ENCODE measurements at places on chromosomes 7 and 10.

DNA sequence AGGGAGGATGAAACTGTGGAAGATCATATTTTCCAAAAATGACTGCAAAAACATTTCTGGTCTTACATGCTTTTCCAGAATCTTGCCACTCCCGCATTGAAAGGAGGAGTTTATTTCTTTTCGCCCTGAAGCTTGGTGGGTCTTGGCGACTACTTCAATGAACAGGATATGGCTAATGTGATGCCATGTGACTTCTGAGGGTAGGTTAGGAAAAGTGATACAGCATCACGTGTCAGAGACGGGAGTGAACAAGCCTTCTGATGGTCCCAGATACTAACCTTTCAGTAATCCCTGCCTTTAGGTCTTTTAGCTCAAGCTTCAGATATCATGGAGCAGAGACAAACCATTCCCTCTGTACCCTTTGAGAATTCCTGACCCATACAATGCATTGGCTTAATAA is 192.2 kb upstream of the HPS1 start:
- DNase-seq: no peak

- no peak for DNase-seq
Measured at GRCh38 chr7:138854115-138854645, 56.2 kb upstream of the ATP6V0A4 start.

DNA sequence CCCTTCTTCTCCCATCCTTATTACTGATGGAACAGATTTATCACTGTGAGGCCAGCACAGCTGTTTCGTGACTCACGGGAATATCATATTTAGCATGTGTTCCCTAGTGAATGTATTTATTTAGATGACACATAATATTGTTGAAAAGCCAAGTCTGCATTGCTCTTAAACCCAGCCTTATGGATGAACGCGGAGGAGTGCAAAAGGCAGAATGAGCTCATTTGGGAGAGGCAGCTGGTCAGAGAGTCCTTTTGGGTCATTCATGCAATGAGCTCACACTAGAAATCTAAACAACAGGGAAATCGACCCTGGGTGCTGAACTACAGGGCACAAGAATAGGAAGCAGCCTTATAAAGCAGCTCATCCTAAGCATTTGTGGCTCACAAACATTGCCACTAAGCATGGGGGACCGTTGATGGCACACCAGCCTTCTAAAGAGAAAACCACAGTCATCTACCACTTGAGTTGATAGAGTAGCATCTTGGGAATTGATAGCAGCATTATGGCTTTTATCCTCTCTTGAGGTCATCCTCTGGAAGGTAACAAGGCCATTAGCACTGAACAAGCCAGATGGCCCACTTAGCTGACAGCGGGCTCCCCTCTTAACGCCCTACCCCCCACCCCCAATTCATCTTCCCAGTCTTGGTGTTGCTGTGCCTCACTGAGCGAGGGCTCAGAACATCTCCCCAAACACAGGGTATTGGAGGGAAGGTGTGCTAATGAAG is 32.9 kb upstream of the SDK1 start:
- DNase-seq: no peak

DNA sequence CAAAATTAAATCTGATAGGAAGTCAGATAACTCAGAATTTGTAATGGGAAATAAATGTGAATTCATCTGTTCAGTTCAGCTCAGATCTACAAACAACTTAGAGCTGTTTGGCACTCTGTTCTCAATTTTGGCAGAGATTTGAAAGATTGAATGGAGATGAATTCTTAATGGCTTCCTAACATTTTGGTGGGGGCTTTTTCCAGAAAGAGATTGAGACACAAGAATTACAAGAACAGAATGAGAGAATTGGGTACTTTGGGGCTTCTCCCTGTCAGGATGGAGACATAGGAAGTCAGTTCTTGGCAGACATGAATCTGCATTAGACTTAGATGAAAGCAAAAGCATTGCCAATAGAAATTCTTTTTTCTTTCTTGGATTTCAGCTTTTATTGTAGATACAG is 39.0 kb upstream of the PTPRZ1 start:
- peak; percentile 24 for DNase-seq

DNA sequence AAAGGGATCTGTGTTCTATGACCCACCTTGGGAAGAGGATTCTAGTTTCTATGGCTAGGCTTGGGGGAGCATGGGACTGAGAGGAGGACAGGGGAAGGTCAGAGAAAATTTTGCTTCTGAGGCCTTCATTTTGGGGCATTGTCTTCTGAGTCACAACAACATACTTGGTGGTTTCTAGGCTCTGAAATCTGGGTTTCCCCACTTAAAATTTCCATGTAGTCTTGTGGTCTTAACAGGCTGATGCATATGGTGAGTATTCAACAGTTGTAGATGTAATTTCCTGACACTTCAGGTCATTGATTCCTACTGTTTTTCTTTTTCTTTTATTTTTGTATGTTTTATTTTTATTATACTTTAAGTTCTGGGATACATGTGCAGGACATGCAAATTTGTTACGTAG is 88.5 kb downstream of the ANKRD7 start:
- no peak for DNase-seq

DNA sequence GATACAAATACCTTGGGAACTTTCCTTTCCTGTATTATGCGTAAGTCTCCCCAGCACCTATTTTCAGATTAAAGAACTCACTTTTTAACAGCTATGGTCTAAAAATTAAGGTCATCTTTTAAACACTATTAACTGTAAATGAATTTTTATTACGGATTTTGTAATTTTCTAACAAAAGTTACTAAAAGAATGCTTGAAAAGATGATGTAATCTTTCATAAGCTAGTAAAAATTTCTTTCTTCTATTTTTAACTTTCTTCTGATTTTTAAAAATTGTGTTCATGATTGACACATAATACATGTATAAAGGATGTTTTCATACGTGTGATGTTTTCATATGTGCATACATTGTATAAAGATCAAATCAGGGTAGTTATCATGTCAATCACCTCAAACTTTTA is 291.2 kb upstream of the MBL2 start:
- no peak for DNase-seq

DNA sequence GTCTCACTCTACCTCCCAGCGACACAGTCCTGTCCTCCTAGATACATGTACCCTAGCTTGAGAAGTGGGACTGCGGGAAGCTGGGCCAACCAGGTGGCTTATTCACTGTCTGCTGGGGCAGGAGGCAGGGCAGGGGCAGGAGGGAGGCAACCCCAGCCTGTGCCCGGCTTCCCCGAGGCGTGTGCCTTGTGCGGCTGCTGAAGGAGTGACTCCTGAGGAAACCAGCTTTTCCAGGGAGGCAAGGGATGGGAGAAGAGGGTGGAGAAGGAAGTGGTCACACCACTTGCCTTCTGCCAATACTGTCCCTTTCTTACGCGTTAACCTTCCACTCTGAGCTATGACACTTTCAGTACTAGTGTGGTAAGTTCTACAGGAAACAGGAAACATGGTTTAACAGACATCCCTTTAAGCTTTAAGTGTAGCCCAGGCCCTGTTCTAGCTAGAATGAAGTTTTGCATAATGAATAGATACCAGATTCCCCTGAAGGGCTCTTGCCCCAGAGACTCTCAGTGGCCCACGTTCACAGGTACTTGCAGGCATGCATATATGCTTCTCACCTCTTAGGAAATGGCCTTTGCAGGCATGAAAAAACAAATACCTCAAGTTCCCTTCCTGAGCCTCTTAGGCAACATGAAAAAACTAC is 40.6 kb downstream of the SYPL1 start:
- DNase-seq: no peak

DNA sequence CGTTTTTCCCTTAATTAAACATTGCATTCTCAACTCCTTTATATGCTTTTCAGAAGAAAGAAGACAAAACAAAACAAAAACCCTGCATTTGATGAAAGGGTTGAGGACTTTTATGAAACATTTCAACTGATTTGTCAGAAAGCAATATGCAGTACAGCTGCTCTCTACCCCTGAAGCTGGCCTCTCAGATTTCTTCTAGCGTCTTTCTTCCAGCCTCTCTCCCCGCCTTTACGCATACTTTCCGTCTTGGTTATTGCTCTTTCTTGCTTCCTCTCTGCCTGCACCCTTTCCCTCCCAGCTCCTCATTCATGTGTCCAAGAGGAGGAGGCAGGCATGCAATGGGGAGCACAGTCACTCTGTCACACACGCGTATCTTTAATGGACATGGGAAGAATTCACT is 91.0 kb upstream of the COL1A2 start:
- DNase-seq: no peak

DNA sequence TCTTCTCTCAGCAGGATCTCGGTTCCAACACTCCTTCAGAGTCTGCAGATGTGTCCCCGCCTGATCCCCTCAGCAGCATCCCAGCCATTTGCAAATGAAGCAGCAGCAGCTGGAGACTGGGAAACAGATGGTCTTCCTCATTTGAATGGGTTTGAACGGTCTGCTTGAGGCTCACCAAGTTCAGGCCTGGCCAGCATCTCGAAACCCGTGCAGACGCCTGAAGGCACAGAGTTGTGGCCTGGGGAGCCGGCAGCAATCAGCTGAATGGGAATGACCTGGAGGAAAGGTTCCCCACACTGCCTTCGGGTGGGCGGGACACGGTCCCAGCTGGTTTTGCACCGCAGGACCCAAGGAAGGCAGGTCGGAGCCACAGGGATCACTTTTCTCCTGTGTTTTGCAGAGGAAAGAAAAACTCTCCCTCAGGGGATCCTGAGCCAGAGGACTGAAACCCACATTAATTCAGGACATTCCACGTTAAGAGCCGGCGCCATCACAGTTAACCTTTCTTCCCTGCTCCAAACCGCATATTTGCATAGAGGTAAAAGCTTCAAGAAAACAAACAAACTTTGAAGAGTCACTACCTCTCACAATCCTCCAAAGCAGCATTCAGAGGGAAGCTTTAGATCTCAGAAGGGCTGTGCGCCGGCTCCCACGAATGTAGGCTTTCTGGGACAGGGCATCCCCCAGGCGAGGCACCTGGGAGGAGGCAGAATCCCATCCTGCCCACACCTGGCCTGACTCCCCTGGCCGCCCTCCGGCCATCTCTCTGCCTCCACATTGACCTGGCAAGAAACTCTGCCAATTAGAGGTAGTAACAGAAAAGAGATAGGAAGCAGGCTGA is 17.7 kb downstream of the FGFR2 start:
- DNase-seq: peak; percentile 35

- no peak for DNase-seq
Measured at GRCh38 chr10:100705139-100705538, 40.2 kb upstream of the PAX2 start.

- DNase-seq: no peak
Measured at GRCh38 chr7:102182016-102182415, 104.7 kb upstream of the SH2B2 start.

DNA sequence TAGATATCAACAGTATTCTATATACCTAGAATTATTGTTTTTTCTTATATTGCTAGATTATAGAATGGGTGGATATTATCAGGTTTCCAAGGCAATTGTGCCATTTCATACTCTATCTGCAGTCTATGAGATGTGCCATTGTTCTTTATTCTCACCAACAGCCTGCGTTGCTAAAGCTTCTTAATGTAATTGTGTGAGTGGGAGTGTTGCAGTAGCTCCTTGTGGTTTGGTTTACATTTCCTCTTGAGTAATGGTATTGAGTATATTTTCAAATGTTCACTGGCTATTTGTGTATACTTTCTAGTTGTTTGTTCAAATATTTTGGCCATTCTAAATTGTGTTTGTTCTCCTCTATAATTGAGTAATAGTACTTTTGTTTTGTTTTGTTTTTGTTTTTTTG is 199.2 kb downstream of the TFEC start:
- no peak for DNase-seq

GRCh38 chr7:25031007-25031406 is 51.0 kb upstream of the OSBPL3 start:
- no peak for DNase-seq

- DNase-seq: no peak
Measured at GRCh38 chr7:69260023-69260422, 338.3 kb upstream of the AUTS2 start.

DNA sequence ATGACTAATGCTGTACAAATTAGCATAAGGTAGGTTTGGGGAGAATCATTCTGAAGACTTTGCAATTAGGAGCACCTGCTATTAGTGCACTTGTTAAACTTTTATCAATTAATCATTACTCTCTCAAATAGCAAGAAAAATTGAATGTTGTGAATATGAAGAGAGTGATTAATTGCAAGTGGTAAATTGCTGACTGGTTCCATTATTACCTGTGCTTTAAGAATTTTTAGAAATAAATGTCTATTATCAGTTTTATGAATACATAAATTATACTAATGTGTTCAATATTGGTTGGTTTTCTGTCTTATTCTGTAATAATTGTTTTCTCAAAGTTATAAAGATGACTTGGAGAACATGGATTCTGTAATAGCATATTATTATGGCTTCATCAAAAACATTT is 47.3 kb upstream of the TMEM26 start:
- DNase-seq: no peak

DNA sequence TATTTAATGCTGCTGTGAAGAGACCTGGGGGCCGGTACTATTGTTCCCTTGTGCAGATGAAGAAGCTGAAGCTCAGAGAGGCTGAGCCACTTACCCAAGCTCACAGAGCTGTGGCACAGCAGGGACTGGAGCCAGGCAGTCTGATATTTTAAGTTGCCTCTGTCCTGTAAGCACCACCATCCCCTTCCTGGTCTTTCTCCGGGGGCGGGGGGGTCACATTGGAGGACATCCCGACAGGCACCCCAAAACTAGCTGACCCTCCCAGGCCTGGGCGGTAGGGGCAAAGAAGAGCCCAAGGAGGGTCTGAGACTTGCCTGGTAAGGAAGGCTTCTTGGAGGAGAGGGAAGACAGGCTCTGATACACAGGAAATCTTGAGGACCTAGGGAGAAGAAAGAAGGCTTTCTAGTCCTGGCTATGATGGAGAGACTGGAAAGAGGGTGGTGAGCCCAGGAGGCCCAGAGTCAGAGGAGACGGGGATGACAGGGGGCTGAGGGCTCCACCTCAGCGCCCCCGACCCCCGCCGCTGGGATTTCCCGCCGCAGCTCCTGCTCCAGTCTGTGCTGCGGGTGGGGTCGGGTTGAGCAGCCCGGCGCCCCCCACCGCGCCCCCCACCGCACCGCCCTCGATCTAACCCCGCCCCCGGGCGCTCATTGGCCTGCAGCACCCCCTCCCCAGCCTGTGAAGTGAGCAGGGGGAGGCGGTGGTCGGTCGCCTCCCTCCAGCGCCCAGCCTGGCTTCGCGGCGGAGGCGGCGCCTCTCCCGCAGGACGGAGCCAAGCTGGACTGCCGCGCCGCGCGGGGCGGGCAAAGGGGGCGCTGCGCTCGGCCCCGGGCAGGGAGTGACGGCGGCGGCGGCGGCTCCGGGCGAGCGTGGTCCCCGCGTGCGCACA is at the start of gene ADCYAP1R1:
TSS of gene ADCYAP1R1 (plus strand) at position 711 of the 889 bp plus-strand sequence. CDS start 10,957 bp downstream, outside the sequence.
- DNase-seq: peak; percentile 75

DNA sequence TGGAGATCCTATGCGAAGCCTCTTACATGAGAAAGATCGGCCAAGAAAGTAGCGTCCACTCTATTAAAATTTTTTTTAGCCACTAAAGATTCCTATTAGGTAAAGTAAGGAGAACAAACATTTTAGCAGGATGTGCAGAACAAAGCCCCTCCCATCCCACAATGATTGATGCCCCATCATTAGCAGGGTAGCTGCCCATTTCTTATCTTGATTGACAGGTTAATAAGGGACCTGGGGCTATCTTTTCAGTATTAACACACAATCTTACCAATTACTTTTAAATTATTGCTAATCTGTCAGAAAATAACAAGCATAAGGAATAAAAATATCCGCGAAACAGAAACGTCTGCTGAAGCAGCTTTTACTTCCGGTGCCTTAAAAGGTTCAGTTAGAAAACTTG is 5.1 kb downstream of the FZD8 start:
- no peak for DNase-seq
